OCI-M1 (cell line): ENCODE measurements at places on chromosomes 11 and 22.
A peak's percentile ranks its signal among the peaks of the same experiment; 100 is the strongest.

DNA sequence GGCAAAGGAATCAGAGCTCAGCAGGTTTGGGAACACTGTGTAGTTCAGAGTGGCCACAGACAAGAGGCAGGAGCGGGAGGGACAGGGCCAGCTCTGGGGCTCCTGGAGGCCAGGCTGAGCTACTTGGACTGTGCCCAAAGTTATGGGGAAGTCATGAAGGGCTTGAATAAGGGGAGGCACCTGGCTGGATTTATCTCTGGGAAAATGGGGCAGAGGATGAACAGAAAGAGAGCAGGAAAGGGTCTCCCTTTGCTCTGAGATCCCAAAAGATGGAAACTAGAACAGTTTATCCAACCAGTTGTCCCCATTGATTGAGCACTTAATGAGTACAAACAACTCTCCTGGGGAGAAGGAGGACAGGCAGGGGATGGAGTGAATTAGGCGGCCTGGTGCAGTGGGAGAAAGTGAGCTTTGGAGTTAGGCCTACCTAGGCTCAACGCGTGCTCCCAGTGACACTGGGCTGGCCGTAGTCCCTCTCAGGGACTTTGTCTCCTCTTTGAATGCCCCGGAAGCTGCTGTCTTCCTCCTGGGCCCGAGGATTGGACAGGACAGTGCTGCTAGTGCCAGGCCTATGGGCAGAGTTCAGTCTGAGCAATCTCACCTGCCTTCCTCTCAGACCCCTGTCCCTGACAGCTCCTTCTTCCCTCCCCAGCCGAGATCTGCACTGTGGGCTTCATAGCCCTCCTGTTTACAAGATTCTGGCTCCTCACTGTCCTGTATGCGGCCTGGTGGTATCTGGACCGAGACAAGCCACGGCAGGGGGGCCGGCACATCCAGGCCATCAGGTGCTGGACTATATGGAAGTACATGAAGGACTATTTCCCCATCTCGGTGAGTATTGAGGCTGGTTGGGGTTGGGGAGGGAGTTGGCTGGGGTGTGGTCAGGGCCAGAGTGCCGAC, 2.0 kb downstream of the MOGAT2 start:
- DNase-seq: no peak

DNA sequence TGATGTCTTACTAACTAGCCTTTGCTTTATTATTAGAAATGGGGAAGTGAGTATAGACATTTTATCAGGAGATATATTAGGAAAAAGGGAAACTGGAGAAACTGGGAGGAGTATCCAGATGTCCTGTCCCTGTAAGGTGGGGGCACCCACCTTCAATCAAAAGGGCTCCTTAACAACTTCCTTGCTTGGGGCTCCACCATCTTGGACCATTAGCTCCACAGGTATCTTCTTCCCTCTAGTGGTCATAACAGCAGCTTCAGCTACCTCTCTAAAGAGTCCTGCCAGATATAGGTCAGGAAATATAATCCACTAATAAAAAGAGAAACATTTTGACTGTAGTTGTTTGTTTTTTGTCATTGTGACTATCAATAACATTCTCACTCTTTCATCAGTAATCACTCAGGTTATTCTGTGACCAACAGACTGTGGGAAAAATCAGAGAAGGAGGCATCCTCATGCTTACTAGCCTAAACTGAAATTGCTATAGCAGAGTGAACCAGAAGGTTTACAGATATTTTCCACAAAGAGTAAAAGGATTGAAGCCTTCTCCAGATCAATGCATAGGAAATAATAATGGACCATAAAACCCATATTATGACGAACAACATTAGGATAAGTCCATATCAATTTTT, 10.4 kb downstream of the OR51B4 start:
- peak; percentile 89 for DNase-seq

DNA sequence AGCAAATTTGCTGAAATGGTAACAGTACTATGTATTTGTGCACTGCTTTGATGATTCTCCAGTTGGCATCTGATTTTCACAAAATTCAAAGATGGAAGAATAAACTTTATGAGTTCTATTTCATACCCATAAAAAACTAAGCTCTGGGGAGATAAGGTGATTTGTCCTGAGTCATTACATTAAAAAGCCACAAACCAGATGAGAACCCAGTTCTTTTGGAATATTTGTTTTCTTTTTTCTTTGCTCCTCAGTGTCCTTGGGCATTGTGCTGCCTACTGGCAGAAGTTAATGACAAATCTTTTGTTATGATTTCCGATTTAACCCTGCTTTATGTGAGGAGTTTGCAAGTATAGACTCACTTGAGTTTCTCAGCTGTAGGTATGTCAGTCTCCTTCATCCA, 45.4 kb upstream of the AMOTL1 start:
- no peak for DNase-seq

GRCh38 chr22:39900306-39901227, at the start of gene GRAP2:
Gene GRAP2 (plus strand): TSS chr22:39901084. CDS start chr22:39947107, 46,023 bp downstream.
- DNase-seq: peak; percentile 79

DNA sequence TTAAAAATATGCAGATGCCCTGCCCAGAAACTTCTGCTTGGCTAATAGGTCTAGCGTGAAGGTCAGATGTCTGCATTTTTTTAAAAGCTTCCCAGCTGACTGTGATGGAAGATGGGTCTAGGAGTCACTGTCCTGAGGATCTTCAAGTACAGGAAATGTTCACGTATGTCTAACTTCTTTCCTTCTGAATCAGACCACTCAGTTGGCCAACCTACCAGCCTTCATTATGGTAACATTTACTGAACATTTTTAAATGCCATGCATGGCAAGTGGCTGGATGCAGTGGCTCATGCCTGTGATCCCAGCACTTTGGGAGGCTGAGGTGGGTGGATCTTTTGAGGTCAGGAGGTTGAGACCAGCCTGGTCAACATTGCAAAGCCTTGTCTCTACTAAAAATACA, 1.1 kb upstream of the PRG2 start:
- no peak for DNase-seq

- no peak for DNase-seq
Measured at GRCh38 chr11:72762641-72763304, 10.6 kb upstream of the ARAP1 start.

GRCh38 chr11:59267736-59268475, 55.2 kb upstream of the MPEG1 start:
- DNase-seq: no peak
